Panc1 (cell line): ENCODE measurements at places on chromosomes 1 and 21. TPM values are rescaled to one million over a fixed set of nuclear protein-coding genes. Genes with fewer than 3 reads are reported as not detected.

GRCh38 chr1:10074852-10075730 lies 42.3 kb downstream of the UBE4B start:
- DNase-seq, result no peak

- DNase-seq, result no peak
These were observed 28.6 kb downstream of the PTPRU start for GRCh38 chr1:29264773-29265389.

- DNase-seq, result no peak
These were observed 1589.3 kb downstream of the BRINP3 start for GRCh38 chr1:188888386-188888785.

GRCh38 chr1:162756523-162756922 lies 34.0 kb upstream of the HSD17B7 start:
- no peak for DNase-seq

- no peak for DNase-seq
These were observed 4.1 kb upstream of the IRF2BP2 start for GRCh38 chr1:234614081-234614489.

- DNase-seq, result no peak
These were observed 48.4 kb downstream of the FAAP20 start for GRCh38 chr1:2145946-2146835.

GRCh38 chr21:43740497-43741156 lies 21.7 kb downstream of the PDXK start:
- no peak for DNase-seq

The HAO2 gene
- total RNA-seq, result not detected

The LELP1 gene
- not detected for total RNA-seq
